ENCODE measurements at places on chromosomes 12 and 14.
A peak's percentile ranks its signal among the peaks of the same experiment; 100 is the strongest.

GRCh38 chr12:110579535-110580253, 3.4 kb downstream of the PPTC7 start:
- DNase-seq: no peak

GRCh38 chr14:25067600-25067999, 17.7 kb upstream of the STXBP6 start:
- DNase-seq: no peak

DNA sequence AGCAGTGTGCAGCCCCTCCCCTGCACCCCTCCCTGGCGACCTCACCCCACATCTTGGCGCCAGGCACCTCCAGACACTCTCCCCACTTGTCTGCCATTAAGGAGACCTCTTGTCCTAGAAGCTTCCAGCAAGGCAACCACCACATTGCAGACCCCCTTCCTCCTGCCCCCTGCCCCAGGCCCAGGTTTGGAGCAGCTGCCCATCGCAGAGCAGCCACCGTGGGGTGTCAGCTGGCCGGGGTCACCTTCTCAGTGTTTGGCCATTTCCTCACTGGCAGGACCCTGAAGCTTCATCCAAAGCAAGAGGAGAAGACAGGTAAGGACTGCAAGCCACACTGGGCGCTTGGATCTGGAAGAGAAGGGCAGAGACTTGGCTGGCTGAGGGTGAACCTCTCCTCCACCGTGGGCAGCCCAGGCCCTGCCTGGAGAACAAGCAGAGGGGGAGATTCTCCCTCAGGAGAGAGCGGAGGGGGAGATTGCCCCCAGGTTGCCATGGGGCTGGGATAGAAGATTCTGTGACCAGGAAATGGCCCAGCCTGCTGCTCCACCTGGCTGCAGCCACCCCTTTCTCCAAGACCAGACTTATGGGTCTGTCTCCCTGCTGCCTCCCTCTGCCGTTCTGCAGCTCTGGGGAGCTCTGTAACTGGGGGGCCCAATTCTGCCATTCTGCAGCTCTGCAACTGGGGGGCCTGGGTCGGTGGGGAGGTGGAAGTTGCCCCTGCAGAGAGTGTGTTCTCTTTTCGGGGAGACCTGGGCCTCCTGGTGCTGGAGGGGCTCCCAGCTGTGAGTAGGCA, 72.9 kb upstream of the C14orf180 start:
- no peak for DNase-seq

DNA sequence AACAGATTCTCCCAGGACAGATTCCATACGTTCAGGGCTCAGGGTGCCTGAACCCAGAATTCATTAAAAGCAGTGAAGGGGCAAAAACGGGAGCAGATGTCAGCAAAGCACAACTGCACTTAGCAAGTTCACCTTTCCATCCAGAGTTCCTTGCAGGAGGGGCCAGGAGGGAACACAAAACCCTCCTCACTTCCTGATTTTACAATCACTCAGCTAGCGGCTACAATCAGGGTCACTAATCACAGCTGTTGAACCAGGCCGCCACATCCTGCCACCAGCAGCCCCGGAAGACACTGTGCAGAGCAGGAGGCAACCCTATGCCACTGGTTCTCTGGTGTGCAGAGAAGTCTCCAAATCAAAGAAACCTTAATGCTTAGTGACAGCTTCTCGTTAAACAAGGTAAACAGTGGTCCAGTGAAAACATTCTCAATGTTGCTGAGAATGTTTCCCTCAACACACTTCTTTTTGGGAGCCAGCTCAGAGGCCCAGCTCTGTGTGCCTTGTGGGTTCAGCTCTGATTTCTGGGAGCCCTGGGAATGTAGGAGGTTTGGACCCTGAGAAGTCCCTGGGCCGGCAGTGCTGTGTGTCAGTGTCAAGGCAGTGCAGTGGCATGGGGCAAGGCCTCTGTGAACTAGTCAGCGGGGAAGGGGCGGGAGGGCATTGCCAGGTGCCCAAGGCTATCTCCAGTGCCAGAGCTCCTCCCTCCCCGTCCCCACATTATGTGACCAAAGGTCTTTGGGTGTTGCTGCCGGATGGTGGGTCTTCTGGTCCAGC, 54.5 kb downstream of the VCPKMT start:
- no peak for DNase-seq

DNA sequence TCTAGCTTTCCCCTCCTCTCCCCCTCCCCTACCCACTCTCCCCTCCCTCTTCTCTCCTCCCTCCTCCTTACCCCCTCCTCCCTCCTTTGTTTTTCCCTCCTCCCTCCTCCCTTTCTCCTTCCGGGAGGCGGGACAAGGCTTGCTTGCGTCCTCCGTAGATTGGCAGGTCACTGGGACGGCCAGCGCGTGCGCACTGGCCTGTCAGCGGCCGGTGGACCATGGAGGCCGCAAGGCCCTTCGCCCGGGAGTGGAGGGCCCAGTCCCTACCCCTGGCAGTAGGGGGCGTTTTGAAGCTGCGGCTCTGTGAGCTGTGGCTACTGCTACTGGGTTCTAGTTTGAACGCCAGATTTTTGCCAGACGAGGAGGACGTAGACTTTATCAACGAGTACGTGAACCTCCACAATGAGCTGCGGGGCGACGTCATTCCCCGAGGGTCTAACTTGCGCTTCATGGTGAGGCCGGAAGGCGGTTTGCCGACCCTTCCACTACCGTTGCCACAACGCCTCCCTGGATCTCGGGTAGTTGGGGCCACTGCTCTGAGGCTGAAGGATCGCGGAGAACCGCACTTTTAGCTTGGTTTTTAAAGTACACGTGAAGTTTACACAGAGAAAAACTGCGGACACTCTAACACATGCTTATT, at the start of gene GLIPR1L2:
TSS of gene GLIPR1L2 (plus strand) at position 191 of the 640 bp plus-strand sequence. CDS start at position 219, 28 bp downstream.
- DNase-seq: peak; percentile 87

- DNase-seq: no peak
These were observed 195.8 kb upstream of the PRMT8 start for GRCh38 chr12:3295225-3295624.

DNA sequence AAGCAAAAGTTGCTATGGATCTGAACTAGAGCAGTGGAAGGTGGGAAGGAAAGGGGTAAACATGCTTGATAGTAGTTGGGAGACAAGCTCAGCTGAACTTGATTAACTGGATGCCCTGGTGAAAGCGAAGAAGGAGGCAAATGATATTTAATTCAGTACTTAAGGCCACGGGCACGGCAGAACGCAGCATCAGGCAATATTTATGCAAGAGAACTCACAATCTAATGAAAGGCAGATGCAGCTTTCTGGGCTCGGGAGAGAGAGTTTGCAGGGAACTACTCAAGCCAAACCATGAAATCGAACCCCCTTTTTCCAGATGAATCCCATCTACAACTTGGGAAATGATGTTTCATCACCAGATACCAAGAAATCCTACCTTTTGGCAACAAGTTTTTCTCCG, 3.5 kb upstream of the CNIH1 start:
- no peak for DNase-seq

GRCh38 chr14:90454041-90455000, 57.5 kb downstream of the CALM1 start:
- no peak for DNase-seq

DNA sequence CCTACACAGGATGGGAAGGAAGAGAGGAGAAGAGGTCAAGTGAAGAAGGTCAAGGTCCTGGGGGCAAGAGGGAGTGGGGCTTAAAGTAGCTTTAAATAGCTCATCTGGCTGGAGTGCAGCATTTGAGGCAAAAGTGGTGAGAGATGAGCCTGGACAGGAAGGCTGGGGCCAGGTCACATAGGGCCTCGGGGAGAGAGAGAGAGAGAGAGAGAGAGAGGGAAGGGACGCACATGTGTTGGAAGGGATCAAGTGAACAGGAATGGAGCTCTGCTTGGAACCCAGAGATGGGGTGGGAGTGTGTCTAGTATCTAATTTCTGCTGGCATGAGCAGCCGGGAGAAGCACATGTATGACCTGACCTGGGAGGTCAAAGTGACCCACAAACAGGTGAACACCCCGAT, 407.5 kb downstream of the MED13L start:
- no peak for DNase-seq

Data from NCI-H187 (cell line).